GM12878 (cell line): ENCODE measurements at places on chromosomes 4 and X. TPM values are rescaled to one million over a fixed set of nuclear protein-coding genes. Genes with fewer than 3 reads are reported as not detected.

GRCh38 chr4:156303708-156304107 lies 350.0 kb upstream of the CTSO start:
- H3K4me3 ChIP-seq: no peak overlapping the region
- H3K27ac ChIP-seq: no peak overlapping the region
- H3K4me1 ChIP-seq: no peaks in the 10 kb centered on the region
- H3K36me3 ChIP-seq: no peaks in the 10 kb centered on the region

- H3K4me3 ChIP-seq: no peak overlapping the region
- H3K36me3 ChIP-seq: no peaks in the 10 kb centered on the region
- DNase-seq: no peak
Observed at GRCh38 chr4:138076561-138076960, 165.6 kb downstream of the SLC7A11 start.

P2RY10 gene
- 56.2 and 58.6 TPM in 2 replicates for polyA plus RNA-seq

DNA sequence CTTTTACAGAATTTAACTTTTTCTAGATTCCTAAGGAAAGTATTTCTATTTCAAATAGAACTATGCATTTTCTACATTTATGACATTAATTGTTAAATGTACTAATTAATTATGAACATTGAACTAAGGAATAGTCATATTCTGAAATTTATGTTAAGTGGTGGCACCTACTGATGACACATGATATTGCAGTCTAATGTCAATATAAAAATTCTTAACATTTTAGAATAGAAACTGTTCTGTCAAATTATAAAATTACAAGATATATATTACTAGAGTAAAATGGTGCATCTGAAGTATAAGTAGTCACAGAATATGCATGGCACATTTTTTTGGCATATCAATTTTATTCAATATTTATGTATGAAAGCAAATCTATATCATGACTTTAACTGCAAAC lies 40.2 kb upstream of the NDNF start:
- no peak overlapping the region for H3K4me3 ChIP-seq
- H3K27ac ChIP-seq: no peak overlapping the region
- no peaks in the 10 kb centered on the region; the same call in 1 of the 2 replicates for H3K27me3 ChIP-seq
- DNase-seq: no peak
- H3K4me1 ChIP-seq: peaks cover 3% of the 10 kb centered on the region; the same call in 1 of the 2 replicates

CFP gene
- 2.9 and 3.4 TPM in 2 replicates for polyA plus RNA-seq

GRCh38 chr4:26183017-26183416 lies 137.8 kb upstream of the RBPJ start:
- no peak overlapping the region for H3K27ac ChIP-seq
- no peak for DNase-seq
- H3K36me3 ChIP-seq: no peaks in the 10 kb centered on the region

- DNase-seq: no peak
- H3K36me3 ChIP-seq: no peaks in the 10 kb centered on the region
- H3K4me1 ChIP-seq: no peaks in the 10 kb centered on the region
- no peaks in the 10 kb centered on the region for H3K27me3 ChIP-seq
Observed at GRCh38 chrX:53239474-53239873, 14.5 kb upstream of the KDM5C start.

MAGEB1 gene
- polyA plus RNA-seq: not detected in 2 replicates

GRCh38 chr4:23333946-23334878 lies 555.6 kb downstream of the PPARGC1A start:
- DNase-seq: peak; percentile 39
- no peaks in the 10 kb centered on the region for H3K36me3 ChIP-seq
- H3K4me1 ChIP-seq: no peaks in the 10 kb centered on the region

DNA sequence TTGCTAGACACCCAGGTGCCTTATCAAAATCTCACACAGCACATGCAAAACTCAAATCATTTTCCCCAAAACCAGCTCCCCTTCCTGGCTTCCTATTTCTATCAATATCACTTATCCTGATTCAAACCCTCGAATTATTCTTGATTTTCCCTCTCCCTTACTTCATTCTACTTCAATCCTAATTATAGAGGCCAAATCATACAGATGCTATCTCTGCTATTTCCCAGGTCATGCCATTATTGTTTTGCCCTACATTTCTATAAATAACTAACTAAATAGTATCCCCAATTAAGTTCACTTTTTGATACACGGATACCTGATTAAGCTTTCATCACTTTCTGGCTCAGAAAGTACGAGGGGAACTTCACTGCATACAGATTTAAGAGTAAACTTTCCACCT lies 62.4 kb downstream of the FBXL5 start:
- H3K4me1 ChIP-seq: no peaks in the 10 kb centered on the region
- no peaks in the 10 kb centered on the region for H3K27me3 ChIP-seq
- no peak for DNase-seq
- H3K4me3 ChIP-seq: no peak overlapping the region
- no peaks in the 10 kb centered on the region for H3K36me3 ChIP-seq

- no peaks in the 10 kb centered on the region for H3K36me3 ChIP-seq
- DNase-seq: no peak
- H3K4me1 ChIP-seq: no peaks in the 10 kb centered on the region
- H3K27me3 ChIP-seq: no peaks in the 10 kb centered on the region
- H3K27ac ChIP-seq: no peak overlapping the region
- H3K4me3 ChIP-seq: no peak overlapping the region
Observed at GRCh38 chr4:22962295-22962694, 269.6 kb downstream of the GBA3 start.
